ENCODE measurements at places on chromosomes 1 and 21.
A peak's percentile ranks its signal among the peaks of the same experiment; 100 is the strongest.

DNA sequence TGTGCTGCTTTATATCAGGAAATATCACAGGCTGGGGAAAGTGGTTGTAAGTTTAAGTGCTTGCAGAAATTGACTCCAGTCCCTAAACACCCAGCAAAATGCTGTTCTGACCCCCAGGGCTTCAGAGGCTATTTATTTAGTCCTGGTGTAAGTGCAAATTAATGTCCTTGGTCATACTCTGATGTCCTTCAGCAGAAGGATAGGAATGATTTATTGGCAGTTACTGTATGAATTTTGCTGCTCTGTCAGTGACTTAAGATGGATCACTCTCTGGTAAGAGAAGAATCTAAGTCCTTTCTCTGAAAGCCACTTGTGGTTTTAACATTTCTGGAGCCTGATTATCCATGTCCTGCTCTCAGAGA lies 21.9 kb downstream of the FAM20B start:
- peaks cover 27% of the 10 kb centered on the region for H3K4me1 ChIP-seq
- H3K27ac ChIP-seq, result no peak overlapping the region
- H3K36me3 ChIP-seq, result peaks cover 5% of the 10 kb centered on the region
- no peaks in the 10 kb centered on the region for H3K27me3 ChIP-seq

- H3K4me1 ChIP-seq, result peaks cover 7% of the 10 kb centered on the region
- peaks cover 13% of the 10 kb centered on the region for H3K36me3 ChIP-seq
- H3K4me3 ChIP-seq, result no peak overlapping the region
- H3K27me3 ChIP-seq, result no peaks in the 10 kb centered on the region
These were observed 6.7 kb downstream of the POFUT2 start for GRCh38 chr21:45280969-45281368.

DNA sequence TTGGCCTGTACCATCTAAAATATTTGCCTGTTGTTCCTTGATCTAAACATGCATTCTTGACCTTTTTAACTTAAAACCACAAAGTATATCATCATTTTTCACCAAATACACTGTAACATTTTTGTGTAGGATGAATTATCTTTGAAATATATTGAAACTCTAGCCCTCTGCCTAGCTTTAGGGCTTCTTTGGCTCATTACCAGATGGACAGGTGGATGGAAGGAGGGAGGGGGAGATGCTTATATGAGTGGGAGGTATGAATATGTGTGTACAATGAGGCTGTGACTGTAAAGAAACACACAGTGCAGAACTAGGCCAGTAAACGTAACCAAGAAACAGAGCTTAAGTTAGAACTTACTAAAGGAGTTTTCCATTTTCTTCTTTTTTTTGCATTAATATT lies 118.5 kb downstream of the ESRRG start:
- no peaks in the 10 kb centered on the region for H3K36me3 ChIP-seq
- DNase-seq, result no peak
- H3K27me3 ChIP-seq, result peaks cover 20% of the 10 kb centered on the region
- H3K4me3 ChIP-seq, result no peak overlapping the region
- no peak overlapping the region for H3K27ac ChIP-seq
- H3K4me1 ChIP-seq, result peaks cover 10% of the 10 kb centered on the region

- DNase-seq, result no peak
- H3K27ac ChIP-seq, result no peak overlapping the region
- H3K4me1 ChIP-seq, result no peaks in the 10 kb centered on the region
- no peak overlapping the region for H3K4me3 ChIP-seq
- peaks cover 17% of the 10 kb centered on the region for H3K27me3 ChIP-seq
These were observed 216.3 kb upstream of the CAMK1G start for GRCh38 chr1:209367061-209367772.

- H3K27ac ChIP-seq, result no peak overlapping the region
- H3K4me3 ChIP-seq, result no peak overlapping the region
- no peaks in the 10 kb centered on the region for H3K27me3 ChIP-seq
These were observed 15.7 kb downstream of the PATJ start for GRCh38 chr1:61757950-61758349.

DNA sequence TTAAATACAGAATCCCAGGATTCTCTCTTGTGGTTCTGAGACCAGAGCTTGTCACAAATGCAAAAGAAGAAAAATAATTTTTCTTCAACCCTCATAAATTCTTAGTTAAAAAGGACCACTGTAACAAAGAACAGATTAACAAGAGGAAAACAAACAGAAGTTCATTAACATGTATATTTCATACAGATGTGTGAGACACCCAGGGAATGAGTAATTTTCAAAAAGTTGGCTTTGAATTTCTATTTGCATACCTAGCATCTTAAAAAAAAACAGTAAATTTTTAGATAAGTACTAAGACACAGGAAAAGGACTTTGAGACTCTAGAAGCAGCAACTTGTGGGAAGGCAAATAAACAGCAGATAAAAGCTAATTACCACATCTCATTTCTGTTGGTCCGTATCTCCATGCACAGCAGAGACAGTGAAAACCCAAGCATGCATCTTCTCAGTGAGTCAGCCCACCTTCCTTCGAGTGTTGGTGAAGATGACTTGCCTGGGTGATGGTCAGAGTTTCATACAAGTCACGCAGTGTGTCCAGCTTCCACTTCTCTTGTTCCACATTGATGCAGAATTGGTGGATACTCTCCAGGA lies 399.9 kb upstream of the ADAMTS5 start:
- no peak overlapping the region for H3K27ac ChIP-seq
- H3K27me3 ChIP-seq, result no peaks in the 10 kb centered on the region
- H3K4me3 ChIP-seq, result no peak overlapping the region
- no peak for DNase-seq
- H3K4me1 ChIP-seq, result no peaks in the 10 kb centered on the region

- peaks cover 42% of the 10 kb centered on the region for H3K36me3 ChIP-seq
- H3K4me1 ChIP-seq, result peaks cover 68% of the 10 kb centered on the region
- peak; percentile 83 for DNase-seq
- no peaks in the 10 kb centered on the region for H3K27me3 ChIP-seq
- H3K27ac ChIP-seq, result peak overlapping the region; percentile 100
These were observed 826 bp downstream of the LAPTM5 start for GRCh38 chr1:30756545-30757351.

GRCh38 chr21:40049931-40050290 lies 182.7 kb downstream of the PCP4 start:
- DNase-seq, result no peak
- no peak overlapping the region for H3K27ac ChIP-seq
- no peaks in the 10 kb centered on the region for H3K4me1 ChIP-seq
- no peaks in the 10 kb centered on the region for H3K27me3 ChIP-seq

DNA sequence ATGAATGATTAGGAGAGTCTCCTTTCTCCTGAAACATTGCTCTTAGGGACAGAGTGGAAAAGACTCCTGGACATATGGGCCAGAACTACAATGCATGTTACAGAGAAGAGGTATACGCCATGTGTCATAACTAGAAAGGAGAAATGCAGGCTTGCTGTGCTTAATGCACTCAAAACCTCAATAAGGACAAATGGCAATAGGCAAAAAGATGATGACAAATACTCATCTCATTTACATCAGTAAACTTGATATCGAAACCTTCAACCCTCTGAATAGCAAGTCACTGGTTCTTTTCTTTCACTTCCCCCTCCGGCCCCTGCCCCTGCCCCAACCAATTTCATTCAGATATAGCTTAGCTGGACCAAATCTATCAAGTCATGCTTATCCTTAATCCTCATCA lies 1.9 kb upstream of the GPR88 start:
- H3K4me3 ChIP-seq, result no peak overlapping the region
- H3K4me1 ChIP-seq, result peaks cover 4% of the 10 kb centered on the region
- no peak overlapping the region for H3K27ac ChIP-seq
- DNase-seq, result no peak
- H3K27me3 ChIP-seq, result peaks cover 60% of the 10 kb centered on the region
